ENCODE measurements at places on chromosomes 2 and 18.

DNA sequence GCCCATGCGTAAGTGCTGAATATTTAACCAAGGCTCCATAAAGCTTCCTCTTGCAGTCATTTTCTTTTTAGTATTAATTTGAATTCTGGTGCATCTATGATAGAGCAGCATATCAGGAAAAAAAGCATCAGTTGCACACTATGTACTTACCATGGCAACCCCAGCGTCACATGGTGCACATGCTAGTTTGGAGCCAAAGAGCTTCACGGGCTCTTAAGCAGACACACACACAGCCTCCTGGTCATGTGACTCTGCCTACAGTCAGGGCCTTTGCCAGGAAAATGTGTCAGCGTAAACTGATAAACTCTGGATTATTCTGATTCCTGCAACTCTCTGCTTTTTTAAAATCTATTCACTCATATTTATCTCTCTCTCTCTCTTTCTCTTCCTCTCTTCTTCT is 30.2 kb downstream of the NYAP2 start:
- no peak for DNase-seq

GRCh38 chr18:48806551-48807261 is 144.1 kb downstream of the SMAD7 start:
- DNase-seq: no peak

GRCh38 chr2:118301248-118301647 is 213.0 kb downstream of the INSIG2 start:
- no peak for DNase-seq

- DNase-seq: no peak
Measured at GRCh38 chr2:108986916-108987510, 2.0 kb downstream of the EDAR start.

GRCh38 chr2:15170070-15170775 is 390.9 kb downstream of the NBAS start:
- DNase-seq: no peak

DNA sequence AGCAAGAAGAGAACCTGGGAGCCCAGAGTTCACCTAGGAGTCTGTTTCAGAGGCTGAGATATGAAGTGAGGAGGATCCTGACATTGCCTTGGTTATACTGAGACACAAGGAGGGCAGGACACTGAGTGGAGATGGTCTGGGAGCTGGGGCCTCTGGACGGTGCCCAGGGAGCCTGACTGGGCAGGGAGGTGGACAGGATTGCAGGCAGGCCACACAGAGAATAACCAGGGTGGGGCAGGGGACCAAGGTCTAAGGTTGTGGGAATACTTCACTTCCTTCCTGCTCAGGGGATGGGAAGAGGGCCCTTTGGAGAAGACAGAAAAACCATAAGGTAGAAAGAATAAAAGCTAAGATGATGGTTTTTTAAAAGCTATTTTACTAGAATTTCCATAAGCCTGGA is 18.7 kb downstream of the EDAR start:
- DNase-seq: no peak

Data from epithelial cell of prostate (primary cell).